Renal cortical epithelial cell (primary cell): ENCODE measurements at places on chromosomes 3 and 15. TPM values are rescaled to one million over a fixed set of nuclear protein-coding genes. Genes with fewer than 3 reads are reported as not detected.

NR1I2 gene
- 0.20 TPM in 1 of 2 replicates, not detected in the other for total RNA-seq

GRCh38 chr3:35680866-35681650 lies 41.7 kb downstream of the ARPP21 start:
- DNase-seq: no peak

GRCh38 chr3:96814651-96815567 lies 515 bp downstream of the EPHA6 start:
- DNase-seq: no peak

ERICH6 gene
- total RNA-seq: 0.35 TPM in 1 of 2 replicates, not detected in the other

SAMMSON gene
- not detected in 2 replicates for total RNA-seq

CFAP100 gene
- not detected in 2 replicates for total RNA-seq
